RPMI7951 (cell line): ENCODE measurements at places on chromosomes 3 and 15.

DNA sequence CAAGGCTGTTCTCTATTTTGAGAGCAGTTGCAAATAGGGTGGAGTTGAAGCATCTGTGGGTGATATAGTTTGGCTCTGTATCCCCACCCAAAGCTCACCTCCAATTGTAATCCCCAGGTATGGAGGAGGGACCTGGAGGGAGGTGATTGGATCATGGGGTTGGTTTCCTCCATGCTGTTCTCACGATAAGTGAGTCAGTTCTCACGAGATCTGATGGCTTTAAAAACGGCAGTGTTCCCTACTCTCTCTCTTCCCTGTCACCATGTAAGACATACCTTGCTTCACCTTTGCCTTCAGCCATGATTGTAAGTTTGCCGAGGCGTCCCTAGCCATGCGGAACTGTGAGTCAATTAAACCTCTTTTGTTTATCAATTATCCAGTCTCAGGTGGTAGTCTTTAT lies 21.0 kb downstream of the CHST2 start:
- DNase-seq = no peak

DNA sequence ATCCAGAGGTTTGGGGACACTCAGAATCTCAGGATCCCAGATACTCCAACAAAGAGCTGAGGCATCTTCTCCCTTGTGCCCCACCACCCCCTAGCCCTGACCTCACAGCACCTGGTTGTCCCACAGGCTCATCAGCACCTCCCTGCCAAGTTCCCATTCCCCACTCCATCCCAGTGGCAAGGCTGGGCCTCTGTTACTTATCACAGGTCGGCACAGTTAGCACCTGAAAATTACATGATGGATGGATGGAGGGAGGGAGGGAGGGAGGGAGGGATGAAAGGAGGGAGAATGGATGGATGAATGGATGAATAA lies 12.8 kb downstream of the MYL3 start:
- DNase-seq = no peak

- DNase-seq = no peak
These were observed 8.4 kb downstream of the RAB6B start for GRCh38 chr3:133887074-133887802.

DNA sequence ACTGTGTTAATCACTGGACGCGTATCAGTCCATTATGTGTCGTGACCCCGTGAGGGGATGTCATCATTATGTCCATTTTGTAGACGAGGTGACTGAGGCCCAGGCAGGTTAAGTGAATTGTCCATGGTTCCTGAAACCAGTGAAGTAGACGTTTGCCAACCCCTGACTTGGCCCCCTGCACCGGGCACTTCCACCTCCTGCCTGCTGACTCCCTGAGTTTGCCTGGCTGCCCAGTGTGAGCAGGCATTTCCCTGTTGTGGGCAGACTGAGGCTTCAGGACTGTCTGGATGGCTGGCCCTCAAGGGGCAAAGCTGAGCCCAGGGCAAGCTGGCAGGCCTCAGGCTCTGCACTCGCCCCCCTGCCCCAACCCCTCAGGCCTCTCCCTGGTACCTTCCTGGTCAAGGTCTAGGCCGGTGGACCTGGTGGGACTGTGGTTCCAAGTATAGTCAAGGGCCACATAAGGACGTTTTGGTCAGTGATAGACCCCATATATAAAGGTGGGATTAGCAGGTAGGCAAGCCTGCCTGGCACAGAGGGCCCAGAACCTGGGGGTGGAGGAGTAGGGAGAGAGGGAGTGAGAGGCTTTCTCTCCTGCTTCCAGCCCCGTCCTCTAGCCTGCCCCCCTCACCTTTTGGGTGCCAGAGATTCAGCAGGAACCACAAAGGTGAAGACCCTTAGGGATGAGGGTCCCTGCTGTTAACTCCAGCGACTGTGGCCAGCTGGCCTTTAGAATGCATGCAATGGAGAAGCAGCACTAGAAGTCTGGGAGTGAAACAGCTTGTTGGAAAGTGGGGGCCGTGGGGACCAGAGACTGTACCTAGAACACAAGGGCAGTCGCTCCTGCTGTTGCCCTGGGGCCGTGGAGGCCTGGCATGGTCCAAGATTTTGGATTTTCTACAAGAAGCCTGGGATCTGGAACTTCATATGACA lies 34.6 kb downstream of the FBLN2 start:
- DNase-seq = no peak

- DNase-seq = no peak
These were observed 288.8 kb downstream of the ZBTB20 start for GRCh38 chr3:114858329-114858728.

- DNase-seq = peak; percentile 72
These were observed 169.8 kb downstream of the POTEB3 start for GRCh38 chr15:21270474-21270873.

- no peak for DNase-seq
These were observed 32.7 kb upstream of the ZBTB38 start for GRCh38 chr3:141335531-141336061.

DNA sequence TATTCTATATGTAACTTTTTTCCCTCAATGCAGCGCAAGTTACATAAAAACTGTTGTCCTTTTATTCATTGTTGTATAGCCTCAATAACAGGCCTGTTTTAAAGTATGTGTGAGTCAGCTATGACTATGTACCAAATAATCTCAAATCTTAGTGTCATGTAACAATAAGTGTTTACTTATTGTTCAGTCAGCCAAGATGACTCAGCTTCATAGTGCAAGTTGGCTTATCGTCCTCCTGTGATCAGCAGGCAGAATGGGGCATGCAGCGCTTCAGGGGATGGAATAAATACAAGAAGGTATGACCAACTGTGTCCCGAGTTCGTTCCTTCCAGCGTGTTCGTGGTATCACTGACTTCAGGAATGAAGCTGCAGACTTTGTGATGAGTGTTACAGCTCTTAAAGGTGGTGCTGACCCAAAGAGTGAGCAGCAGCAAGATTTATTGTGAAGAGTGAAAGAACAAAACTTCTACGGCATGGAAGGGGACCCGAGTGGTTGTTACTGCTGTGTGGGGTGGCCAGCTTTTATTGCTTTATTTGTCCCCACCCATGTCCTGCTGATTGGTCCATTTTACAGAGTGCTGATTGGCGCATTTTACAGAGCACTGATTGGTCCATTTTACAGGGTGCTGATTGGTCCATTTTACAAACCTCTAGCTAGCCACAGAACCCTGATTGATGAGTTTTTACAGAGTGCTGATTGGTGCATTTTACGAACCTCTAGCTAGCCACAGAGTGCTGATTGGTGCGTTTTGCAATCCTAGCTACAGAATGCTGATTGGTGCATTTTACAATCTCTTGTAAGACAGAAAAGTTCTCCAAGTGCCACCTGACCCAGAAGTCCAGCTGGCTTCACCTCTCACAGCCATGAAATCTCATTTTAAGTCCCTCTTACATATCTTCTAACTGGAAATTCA lies 1016.0 kb downstream of the MCTP2 start:
- DNase-seq = peak; percentile 98

- no peak for DNase-seq
These were observed 1.4 kb upstream of the SENP2 start for GRCh38 chr3:185584686-185585085.
